ENCODE measurements at places on chromosomes 13 and 19.
A peak's percentile ranks its signal among the peaks of the same experiment; 100 is the strongest.

DNA sequence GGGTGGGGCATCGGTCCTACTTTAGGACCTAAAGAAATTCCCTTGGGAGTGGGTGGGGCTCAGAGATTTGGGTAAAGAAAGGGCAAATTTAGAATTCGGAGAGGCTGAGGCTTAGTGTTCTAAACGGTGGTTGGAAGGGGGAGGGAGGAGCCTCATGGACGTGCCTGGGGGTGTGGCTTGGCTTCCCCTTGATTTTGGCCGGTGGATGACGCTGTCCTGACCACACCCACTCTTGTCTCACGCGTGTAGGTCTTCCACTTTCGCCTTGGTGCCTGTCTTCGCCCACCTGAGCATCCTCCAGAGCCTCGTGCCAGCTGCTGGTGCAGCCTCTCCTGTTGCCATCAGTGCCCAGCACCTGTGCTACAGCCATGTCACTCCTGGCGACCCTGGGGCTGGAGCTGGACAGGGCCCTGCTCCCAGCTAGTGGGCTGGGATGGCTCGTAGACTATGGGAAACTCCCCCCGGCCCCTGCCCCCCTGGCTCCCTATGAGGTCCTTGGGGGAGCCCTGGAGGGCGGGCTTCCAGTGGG is 1.2 kb upstream of the NUP62 start:
- DNase-seq, result no peak

- DNase-seq, result peak; percentile 43
Observed at GRCh38 chr19:39341129-39341718, 997 bp upstream of the SAMD4B start.

DNA sequence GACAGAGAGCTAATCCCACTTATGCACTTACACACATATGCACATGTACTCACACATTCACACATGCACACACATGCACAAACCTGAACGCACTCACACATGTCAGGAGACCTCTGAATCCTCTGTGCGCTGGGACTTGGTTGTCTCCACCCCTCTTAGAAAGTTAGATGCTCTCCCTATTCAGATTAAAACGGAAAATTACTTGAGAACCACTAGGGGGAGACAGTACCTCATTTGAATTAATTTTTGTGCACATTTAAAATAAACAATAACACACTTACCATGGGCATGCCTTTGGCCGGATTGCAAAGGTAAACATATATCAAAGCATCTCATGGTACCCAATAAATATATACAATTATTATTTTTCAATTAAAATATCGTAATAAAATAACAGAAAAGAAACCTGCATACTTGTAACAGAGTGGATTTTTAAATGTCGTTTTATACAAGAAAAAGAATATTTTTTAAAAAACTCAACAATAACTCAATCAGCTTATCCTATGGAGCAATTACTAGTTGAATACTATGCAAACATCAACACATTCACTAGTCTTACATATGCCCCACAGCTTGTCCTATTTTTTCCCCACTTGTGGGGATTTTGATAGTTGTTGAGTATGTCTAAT is 9.5 kb upstream of the LILRB4 start:
- no peak for DNase-seq

GRCh38 chr19:18110609-18111232 is 13.1 kb downstream of the MAST3 start:
- no peak for DNase-seq

- no peak for DNase-seq
Observed at GRCh38 chr13:52906122-52906903, 57.9 kb upstream of the PCDH8 start.

- no peak for DNase-seq
Observed at GRCh38 chr13:99572921-99573320, 71.6 kb downstream of the TM9SF2 start.

- no peak for DNase-seq
Observed at GRCh38 chr19:33292595-33293254, 9.6 kb downstream of the CEBPA start.

- DNase-seq, result no peak
Observed at GRCh38 chr19:32543115-32543900, 37.7 kb upstream of the PDCD5 start.

- DNase-seq, result no peak
Observed at GRCh38 chr13:75860935-75861334, 224.8 kb downstream of the LMO7 start.

GRCh38 chr19:38304352-38304865 is 358 bp downstream of the C19orf33 start:
- DNase-seq, result no peak

GRCh38 chr13:91228940-91229339 is 118.5 kb upstream of the MIR17HG start:
- DNase-seq, result no peak

- peak; percentile 8 for DNase-seq
Observed at GRCh38 chr13:112725346-112726015, 35.6 kb downstream of the ATP11A start.

GRCh38 chr13:99522298-99522697 is 21.0 kb downstream of the TM9SF2 start:
- no peak for DNase-seq

DNA sequence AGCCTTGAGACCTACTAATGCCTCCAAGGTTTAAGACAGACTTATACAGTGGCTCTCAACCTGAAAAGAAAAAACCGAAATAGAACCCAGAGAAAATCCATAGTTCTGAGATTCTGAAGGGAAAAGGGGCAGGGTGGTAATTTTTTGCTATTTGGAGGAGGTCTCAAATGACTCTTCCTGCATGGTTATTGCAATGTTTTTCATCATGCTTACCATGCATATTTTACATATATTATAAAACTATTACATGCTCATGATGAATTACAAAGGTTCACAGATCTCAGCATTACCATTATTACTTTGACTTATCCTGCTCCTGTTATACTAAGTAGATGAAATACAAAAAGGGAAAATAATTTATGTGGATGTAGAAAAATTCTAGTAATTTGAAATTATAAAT is 47.6 kb downstream of the N4BP2L2 start:
- DNase-seq, result no peak

DNA sequence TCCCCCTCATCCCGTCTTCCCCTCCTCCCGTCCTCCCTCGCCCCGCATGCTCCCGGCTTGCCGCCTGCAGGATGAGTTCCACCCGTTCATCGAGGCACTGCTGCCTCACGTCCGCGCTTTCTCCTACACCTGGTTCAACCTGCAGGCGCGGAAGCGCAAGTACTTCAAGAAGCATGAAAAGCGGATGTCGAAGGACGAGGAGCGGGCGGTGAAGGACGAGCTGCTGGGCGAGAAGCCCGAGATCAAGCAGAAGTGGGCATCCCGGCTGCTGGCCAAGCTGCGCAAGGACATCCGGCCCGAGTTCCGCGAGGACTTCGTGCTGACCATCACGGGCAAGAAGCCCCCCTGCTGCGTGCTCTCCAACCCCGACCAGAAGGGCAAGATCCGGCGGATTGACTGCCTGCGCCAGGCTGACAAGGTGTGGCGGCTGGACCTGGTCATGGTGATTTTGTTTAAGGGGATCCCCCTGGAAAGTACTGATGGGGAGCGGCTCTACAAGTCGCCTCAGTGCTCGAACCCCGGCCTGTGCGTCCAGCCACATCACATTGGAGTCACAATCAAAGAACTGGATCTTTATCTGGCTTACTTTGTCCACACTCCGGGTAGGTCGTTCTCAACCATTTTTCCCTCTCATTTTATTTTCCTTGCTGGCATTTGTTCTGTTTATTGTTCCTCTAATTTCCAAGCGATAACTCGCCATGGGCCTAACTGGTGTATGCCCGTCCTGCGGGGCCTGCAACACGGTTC is 29.8 kb downstream of the NFIX start:
- peak; percentile 71 for DNase-seq

DNA sequence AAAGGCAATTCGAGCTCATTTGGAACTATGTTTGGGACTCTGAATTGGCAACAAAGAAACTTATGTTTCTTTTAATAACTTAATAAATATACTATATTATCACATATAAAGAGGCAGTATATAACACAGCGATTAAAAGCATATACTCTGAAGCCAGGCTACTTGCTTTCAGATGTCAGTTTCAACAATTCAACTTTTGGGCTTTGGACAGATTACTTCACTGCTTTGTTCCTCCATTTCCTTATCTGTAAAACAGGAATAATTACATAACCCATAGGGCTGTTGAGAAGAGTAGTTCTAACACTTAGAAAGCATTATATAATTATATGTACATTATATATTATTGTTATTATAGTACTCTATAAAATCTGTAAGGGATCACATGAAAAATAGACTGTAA is 107.2 kb downstream of the EDNRB start:
- DNase-seq, result no peak

DNA sequence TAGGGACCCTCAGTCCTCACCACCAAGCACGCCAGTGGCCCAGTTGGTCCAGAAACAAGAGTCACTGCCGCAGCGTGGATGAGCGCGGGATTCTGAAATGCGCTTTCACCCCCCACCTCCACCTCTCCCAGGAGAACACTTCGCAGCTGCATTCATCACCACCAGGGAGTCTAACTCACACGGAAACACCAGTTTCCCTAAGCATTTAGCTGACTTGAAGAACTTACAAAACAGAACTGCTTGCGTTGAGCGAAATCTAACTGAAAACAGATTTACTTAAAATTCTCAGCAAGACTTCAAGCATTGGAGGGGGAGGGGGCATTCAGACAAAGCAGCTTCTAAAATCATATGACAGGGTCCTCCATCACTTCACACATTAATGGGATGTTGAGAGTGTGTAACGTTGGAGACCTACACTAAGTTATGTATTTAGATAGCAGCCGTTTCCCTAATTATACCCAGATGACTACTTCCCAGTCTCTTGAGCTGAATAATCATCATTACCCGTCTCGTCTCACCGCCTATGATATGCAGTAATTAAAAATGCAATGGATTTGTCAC is 258.2 kb upstream of the IRS2 start:
- DNase-seq, result no peak

DNA sequence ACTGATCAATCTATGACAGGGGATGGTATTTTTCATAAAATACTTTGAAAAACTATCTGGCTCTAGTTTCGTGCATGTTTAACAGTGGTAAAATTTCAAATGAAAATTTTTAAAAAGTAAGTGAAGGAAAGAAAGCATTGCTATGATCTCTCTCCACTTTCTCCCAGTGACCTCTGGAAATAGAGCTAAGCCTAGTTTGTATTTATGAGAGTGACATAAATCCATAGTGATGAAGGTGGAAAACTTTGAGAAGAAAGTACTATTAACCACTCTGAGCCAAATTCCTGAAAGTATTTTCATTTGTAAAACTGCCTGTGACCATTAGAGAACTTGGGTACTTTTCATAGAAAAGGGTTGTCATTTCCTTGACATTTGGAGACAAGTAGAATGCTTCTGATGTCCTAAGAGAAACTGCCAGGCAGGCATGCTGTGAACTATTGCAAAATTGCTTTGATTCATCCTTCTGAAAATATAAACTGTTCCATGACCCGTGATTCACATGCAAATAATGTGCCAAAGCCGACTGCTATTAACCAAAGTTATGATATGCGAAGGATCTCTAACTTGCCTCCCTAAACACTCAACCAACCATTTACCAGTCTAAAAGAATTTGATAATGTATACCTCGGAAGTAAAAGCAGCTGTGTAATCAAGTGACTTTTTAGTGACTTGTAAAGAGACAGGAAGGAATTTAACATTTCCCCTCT is 133.2 kb downstream of the VWA8 start:
- peak; percentile 57 for DNase-seq

GRCh38 chr13:106348075-106348840 is 187.2 kb downstream of the EFNB2 start:
- DNase-seq, result no peak

GRCh38 chr13:78971355-78972025 is 312.5 kb upstream of the OBI1 start:
- DNase-seq, result no peak

GRCh38 chr13:66634384-66634783 is 595.8 kb downstream of the PCDH9 start:
- no peak for DNase-seq

GRCh38 chr13:29382021-29382420 is 213.5 kb downstream of the SLC7A1 start:
- DNase-seq, result no peak

DNA sequence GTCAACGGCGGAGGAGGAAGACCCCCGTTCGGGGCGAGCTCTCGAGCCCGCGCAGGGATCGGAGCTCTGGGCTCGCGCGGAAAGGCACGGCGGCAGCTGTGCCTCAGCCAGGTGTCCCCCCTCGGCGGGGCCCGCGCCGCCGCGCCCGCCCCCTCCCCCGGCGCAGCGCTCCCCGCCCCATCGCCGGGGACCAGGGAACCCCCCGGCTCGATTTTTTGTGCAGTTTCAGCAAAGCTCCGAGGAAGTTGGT is 110.0 kb downstream of the KCNRG start:
- no peak for DNase-seq

GRCh38 chr19:16200038-16201010 is 2.6 kb downstream of the AP1M1 start:
- DNase-seq, result peak; percentile 74
